ENCODE measurements at places on chromosomes 1 and 21.
A peak's percentile ranks its signal among the peaks of the same experiment; 100 is the strongest.

GRCh38 chr1:15605398-15606383 lies 11.6 kb upstream of the DDI2 start:
- no peak for DNase-seq

DNA sequence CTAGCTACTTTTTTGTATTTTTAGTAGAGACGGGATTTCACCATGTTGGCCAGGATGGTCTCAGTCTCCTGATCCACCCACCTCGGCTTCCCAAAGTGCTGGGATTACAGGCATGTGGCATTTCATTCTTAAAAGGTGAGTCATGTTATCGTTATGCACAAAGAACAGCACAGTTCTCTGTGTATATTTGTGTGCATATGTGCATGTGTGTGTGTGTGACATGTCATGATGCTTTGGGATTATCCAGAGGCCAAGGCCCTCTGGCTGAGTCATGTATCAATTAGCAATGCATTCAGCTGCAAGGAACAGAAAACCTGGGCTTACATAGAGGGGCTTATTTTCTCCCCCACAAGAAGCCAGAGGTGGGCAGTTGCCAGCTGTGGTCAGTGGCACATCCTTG lies 301.7 kb upstream of the KAZN start:
- no peak for DNase-seq

DNA sequence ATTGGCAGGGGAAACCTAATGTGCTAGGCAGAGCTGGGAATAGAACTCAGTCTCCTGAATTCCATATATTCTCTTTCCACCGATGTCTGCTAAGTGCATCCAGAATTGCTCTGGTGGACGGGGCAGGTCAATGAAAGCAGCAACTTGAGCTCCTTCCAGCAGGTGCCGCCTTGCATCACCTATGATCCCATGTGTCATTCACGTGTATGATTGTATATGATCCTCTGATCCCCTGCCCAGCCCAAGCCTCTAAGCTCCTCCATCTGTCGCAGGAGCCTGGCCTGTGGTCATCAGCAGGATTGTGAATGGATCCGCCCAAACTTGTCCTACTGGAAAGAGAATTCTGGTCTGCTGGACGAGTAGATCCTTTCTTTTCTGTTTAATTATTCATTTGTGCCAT lies 13.1 kb downstream of the ACTA1 start:
- peak; percentile 39 for DNase-seq

DNA sequence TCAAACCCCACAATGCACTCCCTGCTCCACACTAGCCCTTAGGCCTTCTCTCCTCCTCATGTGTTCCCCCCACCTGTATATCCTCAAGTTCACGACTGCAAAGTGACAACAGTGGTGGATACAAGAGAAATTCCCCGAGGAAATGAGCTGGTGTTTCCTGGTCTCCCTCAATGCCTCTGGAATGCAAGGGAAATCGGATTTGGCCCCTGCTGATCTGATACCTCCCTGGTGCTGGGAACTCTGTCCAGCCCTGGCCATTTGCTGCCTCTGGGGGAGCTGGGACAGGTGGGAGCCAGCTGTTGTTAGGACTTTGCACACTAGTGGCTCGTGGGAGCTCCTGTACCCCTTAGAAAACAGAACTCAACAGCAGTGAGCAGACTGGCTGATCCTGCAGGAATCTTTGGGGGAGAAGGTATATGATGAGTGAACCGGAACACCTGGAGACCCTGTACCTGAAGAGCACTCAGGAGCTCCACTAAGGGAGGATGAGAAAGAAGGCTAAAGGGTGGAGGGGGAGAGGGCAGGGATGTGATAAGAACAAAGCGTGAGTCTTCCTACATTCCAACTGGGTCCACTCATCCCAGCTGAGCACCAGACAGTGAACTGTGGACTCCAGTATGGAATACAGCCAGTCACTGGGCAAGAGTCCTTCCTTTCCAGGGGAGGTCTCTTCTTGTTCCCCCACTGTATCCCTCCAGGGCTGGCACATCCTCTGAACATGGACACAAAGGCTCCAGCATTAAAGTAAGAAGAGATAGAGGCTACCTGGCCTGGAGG lies 69.3 kb downstream of the PLXNA2 start:
- no peak for DNase-seq

DNA sequence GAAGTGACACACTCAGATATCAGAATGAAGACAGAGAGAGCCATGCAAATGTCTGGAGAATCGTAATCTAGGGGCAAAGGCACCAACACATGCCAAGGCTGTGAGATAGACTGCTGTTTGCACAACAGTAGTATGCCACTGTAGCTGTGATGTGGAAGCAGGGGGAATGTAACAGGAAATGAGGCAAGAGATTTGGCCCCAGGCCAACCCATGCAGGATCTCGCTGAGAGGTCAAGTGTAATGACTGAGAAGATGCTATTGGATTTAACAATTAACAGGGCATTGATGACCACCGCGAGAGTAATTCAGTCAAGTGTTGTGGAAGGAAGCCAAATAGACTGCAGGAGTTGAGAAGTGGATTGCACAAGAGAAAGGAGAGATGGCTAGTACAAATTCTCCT lies 107.3 kb upstream of the ST6GALNAC5 start:
- DNase-seq: no peak

DNA sequence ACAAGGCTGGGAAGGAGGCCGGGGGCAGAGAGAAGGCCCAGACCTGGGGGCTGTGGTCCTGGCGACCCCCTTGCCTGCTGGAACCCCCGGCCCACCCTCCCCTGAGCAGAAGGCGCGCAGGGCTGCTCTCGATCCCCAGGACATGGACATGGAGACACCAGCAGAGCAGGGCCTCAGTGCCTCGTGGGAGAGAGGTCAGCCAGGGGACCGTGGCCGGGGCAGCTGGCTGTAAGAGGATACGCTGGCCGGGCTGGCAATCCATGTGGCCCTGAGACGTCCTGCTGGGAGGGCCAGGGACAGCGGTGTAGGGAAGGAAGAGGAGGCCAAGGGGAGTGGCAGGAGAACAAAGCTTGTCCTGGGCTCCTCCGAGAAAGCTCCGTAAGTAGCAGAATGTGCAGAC lies 132.2 kb downstream of the CASZ1 start:
- no peak for DNase-seq

DNA sequence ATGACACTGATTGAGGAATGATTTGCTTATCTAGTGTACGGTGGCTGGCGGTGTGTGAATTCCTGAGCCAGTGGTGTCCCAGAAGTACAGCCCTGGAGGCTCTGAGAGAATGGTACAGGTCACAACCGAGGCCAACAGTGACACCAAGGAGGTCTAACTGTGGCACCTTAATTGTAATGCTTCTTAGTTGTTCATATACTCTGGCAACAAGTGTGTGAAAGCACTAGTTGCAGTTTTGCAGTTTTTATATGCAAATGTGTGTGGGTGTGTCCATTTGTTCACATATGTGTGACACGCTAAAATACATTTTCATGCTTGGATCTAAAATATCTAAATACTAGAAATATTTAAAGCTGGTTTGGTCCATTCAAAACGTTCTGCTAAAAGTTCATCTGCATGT lies 185.3 kb upstream of the FMN2 start:
- DNase-seq: no peak

- no peak for DNase-seq
Measured at GRCh38 chr1:44072821-44073220, 41.6 kb upstream of the SLC6A9 start.

- DNase-seq: no peak
Measured at GRCh38 chr1:40978886-40979240, 633 bp upstream of the CTPS1 start.

DNA sequence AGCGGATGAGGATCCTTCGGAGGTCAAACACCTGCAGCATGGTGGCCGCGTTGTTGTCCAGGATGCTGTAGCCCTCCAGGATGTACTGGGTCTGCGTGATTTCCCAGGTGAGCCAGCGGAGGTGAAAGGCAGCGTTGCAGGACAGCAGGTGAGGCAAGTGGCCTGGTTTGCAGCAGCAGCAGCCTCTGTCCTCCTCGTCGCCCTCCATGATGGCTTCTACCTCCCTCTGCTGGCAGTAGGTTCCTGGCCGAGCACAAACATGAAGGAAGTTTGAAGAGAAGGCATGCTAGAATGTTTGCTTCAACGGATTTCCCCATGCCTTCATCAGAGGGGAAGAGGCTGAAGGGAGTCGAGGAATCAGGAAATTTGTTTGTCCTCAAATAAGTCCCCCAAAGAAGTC lies 74.7 kb downstream of the NTPCR start:
- DNase-seq: no peak

DNA sequence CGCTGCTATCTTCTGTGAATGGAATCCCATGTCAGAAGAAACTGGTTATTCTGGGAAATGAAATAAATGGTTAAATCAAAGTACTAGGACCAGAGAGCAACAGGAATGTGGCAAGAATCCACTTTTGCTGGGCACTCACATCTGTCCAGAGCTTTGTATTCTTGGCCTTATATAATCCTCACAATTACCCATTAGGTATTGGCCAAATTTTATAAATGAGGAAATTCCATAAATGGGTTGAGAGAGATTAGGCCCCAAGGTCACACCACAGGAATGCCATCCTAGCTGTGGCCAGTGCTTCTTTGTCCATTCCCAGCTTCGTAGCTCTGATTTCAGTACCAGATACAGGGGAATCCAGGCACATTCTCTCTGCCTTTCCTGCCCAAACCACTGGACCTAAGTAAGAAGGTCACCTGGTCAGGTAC lies 76.1 kb upstream of the HOOK1 start:
- DNase-seq: no peak

GRCh38 chr21:43767984-43768867 lies 7.9 kb downstream of the CSTB start:
- no peak for DNase-seq

DNA sequence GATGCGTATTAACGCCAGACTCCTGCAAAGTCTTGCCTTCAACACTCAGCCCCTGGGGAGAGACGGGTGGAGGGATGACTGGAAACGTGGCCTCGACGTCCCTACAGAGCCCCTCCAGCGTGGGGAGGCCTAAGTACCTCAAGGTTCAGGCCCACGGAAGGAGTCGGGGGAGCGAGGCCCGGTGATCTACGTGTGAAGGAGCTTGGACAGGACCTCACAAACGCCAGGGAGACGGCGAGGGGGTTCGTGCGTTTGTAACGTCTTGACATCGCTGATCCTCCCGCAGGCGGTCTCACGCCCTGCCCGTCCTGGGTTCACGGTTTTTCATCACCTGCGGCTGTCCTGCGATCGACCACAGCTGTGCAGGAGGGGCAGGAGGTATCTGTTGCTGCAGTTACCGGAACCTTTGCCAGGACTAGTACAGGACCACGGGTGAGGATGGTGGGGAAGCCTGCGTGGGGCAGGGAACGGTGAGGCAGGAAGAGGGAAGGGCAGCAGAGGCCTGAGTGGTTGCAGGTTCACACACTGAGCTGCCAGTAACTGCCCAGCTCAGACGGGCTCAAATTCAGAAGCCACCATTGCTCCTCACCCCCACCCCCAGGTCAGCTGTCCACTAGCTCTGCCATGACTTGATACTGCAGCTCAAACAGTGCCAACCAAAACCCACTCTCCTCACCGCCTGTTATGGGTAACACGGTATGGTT lies 889 bp upstream of the CCNL2 start:
- no peak for DNase-seq

DNA sequence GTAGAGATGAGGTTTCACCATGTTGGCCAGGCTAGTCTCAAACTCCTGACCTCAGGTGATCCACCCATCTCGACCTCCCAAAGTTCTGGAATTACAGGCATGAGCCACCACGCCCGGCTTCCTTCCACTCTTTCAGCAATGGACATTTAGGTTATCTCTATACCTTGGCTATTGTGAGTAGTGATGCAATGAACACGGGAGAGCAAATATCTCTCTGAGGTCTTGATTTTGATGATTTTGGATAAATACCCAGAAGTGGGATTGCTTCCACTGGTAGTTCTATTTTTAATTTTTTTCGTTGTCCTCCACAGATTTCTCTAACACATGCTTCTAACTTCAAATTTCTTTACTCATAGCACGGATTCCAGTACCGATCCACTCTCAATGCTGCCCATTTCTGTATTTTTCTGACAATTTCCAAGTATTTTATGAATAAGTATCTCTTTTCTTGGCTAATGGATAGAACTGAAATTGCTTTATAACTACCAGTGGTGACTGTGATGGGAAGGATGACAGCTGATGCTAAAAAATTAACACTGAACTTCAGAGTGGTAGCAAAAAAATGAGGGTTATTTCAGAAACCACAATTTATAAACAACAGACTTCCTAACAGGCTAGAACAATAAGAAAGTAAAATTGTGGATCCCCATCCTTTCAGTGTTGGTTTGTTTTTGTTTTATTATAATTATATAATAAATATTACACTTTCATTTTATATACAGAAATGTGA lies 327.5 kb upstream of the RUNX1 start:
- DNase-seq: no peak

GRCh38 chr1:212689758-212690529 lies 9.7 kb downstream of the BATF3 start:
- DNase-seq: no peak

- no peak for DNase-seq
Measured at GRCh38 chr1:112594208-112594876, 24.6 kb downstream of the ST7L start.

DNA sequence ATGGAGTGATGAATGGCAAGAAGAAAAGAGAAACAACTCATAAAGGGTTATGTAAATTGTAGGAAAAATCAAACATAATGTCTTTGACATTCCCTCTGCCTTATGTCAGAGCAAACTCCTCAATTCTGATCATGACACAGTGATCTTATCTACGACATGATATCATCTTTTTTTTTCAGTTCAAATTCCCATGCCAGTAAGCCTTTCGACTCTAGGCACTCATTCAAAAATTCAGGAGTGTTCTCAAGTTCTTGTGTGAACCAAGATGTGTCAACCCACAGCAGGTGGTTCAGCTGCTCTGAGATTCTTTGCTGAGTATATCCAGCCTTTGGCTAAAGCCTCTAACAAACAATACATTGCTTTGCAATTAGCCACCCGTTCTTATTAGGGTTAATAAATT lies 97.1 kb upstream of the ESRRG start:
- DNase-seq: no peak

DNA sequence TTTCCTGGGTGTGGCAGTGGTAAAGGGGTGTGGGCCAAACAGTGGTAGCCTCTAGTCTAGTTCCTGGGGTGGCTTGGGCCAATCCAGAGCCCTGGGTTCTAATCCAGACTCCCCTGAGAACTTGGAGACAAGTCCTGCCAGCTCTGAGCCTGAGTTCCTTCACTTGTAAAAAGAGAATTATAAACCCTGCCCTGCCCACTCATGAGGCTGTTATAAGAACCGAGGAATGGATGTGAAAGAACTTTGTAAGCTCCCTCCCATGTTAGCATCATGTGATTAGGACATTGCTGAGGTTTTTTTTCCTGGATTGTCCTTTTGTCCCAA lies 131.0 kb downstream of the RRAGC start:
- no peak for DNase-seq

- no peak for DNase-seq
Measured at GRCh38 chr1:78447086-78447485, 43.7 kb upstream of the PTGFR start.

DNA sequence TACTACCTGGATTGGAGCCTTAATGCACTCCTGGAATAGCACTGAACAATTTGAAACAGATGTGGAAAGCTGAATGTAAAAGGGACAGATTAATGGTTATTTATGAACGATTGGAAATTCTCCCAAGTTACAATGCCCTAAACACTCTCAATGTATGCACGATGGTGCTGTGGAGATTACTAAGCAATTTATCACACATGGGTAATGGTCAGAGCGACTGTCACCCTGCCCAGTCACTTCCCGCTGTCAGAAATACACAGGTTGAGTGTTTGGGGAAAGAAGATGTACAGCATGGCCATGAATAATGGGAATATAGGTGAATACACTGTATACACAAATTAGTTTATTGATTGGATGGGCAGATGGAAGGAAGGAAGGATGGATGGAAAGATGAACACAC lies 342.4 kb downstream of the VAV3 start:
- no peak for DNase-seq

All from mesenteric fat pad (tissue), 1 donor.